Breast epithelium (tissue), 4 donors: ENCODE measurements at places on chromosomes 2 and 18. TPM values are rescaled to one million over a fixed set of nuclear protein-coding genes. Genes with fewer than 3 reads are reported as not detected.

FAM98A gene
- 31.8 TPM for total RNA-seq

RNF149 gene
- total RNA-seq = 75.4 TPM

GRCh38 chr2:109280804-109281203 lies 151.8 kb downstream of the SH3RF3 start:
- no peak overlapping the region for H3K4me3 ChIP-seq
- H3K27ac ChIP-seq = no peak overlapping the region
- no peaks in the 10 kb centered on the region for H3K4me1 ChIP-seq
- no peak for DNase-seq

GRCh38 chr2:241558532-241559322 lies at the start of gene BOK:
Gene BOK (plus strand): TSS chr2:241558745. CDS start chr2:241559484, 739 bp downstream.
- H3K4me1 ChIP-seq = peaks cover 3% of the 10 kb centered on the region
- no peaks in the 10 kb centered on the region for H3K36me3 ChIP-seq
- H3K27me3 ChIP-seq = no peaks in the 10 kb centered on the region

DNA sequence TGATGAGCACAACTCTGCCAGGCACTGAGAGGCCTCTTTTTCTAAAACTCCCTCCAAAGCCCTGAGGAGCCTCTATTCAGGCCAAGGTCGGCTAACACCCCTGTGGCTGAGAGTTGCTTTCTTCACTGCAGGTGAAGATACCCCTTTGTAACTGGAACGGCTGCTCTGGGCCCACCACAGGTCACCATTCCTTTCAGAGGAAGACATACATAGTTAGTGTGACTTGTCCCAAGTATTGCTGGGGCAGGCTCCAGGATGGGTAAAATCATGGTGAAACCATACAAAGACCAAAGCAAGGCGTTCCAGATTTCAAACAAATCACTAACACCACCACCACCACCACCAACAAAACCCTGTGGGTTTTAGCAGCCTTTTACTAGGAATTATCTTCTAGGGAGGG lies 36.8 kb downstream of the CHST10 start:
- no peaks in the 10 kb centered on the region for H3K36me3 ChIP-seq
- no peaks in the 10 kb centered on the region for H3K27me3 ChIP-seq
- no peak for DNase-seq
- no peaks in the 10 kb centered on the region for H3K4me1 ChIP-seq
